ENCODE measurements at places on chromosomes 1 and 21.

DNA sequence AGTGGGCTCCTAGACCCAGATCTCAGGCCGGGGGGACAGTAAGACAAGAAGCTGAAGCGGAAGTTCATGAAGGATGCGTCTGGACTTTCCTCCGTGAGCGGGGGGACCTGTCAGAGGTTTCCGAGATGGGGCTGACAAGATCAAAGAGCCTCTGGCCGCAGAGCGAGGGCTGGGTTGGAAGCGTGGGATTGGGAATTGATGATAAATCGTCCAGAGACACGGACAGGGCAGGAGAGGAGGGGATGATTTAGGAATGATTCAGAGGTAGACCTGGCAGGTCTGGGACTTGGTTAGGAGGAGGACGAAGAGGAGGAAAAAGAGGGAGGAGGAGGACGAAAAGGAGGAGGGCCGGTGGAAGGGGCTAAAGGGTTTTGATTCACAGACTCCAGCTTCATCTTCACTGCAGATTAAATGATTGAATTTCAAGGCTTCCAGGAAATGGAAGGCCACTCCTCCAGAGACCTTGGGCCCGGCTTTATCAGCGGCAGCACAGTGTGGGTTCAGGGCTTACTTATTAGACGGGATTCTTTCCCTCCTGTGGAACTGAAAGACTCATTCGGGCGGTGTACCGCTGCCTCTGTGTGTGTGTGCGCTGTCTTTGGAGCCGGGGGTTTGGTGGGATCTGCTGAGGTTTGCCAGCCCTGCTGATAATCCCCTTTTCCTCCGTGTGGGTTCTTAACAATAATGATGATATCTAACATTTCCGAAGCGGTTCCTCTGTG is 85.7 kb upstream of the SLC45A1 start:
- DNase-seq = no peak

- DNase-seq = no peak
These were observed 11.0 kb downstream of the RIT1 start for GRCh38 chr1:155900161-155900560.

- no peak for DNase-seq
These were observed 37.6 kb downstream of the PRKCZ start for GRCh38 chr1:2087766-2088165.

DNA sequence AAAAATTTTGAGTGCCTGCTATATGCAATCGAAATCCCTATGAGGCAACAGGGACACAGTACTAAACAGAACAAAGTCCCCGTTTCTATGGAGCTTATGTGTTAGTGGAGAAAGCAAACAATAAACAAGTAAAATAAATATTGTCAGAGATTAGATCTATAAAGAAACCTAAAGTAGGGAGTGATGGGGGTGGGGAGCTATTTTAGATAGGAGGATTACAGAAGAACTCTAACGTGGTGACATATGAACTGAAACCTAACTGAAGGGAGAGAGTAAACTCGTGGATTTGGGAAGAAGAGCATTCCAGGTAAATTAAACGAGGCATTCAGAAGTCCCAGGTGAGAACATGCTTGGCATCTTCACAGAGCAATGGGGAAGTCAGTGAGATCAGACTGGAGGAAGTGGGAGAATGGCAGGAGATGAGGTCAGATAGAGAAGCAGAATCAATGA is 154.5 kb downstream of the DENND1B start:
- DNase-seq = no peak

GRCh38 chr1:52904927-52905698 is 16.4 kb downstream of the ECHDC2 start:
- DNase-seq = no peak

DNA sequence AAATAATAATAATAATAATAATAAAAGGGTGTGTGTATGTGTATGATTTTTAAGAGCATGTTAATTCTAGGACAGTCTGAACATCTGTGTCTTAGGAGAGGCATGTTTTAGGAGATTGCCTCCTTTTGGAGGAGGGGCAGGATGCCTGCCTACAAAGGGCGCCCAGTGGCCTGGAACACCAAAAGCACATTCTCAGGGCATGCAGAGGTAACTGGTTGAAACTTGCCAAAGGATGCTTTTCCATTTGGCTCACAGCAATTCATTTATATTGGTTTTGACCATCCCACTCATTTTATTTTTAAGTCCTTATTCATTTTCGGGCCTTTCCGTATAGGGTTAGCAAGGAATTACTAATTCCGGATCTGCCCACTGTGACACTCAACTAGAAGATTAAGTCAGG is 21.1 kb upstream of the LAMC2 start:
- DNase-seq = no peak

GRCh38 chr1:910881-911721 is 12.6 kb upstream of the SAMD11 start:
- DNase-seq = peak; percentile 71

DNA sequence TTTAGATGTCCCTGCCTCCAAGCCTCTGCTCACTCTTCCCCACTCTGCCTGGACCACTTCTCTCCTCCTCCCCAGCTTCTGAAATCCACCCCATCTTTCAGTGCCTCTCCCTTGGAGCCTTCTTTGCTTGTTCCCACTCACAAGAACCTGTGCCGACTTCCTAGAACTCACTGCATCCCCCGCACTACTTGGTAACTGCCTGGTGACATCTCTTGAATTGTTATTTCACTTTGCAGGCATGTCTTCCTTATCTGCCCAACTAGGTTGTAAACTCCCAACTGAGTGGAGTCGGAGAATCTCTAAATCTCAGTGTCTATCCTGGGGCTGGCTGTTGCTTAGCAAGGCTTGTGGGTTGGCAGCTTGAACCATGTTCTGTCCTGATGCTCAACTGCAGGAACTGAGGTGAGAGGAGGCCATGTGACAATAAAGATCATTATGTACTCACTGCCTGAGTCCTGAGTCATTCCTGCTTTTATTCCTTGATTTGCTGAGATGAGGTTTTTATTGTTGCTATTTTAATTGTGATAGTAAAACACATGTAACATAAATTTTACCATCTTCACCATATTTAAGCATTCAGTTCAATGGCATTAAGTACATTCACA is 3.9 kb downstream of the KPRP start:
- DNase-seq = no peak

DNA sequence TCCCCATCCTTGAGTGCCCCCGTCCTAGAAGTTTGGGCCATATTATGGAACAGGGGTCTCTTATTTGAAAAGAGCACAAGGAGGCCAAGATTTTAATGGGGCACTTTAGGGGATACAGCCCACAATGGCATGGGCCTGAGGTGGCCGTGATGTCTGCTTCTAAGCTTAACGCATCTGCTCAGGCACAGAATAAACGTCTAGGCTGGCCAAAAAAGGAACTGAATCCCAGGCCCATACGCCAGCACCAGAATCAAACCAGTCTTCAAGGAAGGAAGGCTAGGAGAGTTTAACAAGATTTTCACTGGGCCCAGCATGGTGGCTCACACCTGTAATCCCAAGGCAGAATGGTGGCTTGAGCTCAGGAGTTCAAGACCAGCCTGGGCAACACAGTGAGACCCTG is 9.2 kb upstream of the SARS1 start:
- no peak for DNase-seq

DNA sequence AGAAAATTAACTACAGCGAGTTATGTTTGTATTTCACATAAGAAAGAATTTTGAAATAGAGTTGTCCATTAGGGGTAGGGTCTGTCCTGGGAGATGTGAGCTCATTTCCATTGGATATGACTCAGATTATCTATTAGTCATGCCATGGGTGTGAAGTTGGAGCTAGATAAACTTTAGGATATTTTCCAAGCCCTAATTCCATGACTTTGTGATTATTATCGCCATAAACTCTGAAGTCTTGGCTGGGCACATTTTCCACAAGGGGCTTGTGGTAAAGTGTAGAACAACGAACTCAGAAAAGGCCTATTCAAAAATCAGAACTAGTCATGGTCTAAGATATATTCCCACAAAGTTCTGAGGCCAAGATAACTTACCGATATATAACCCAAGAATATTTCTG is 396.6 kb downstream of the DPYD start:
- no peak for DNase-seq

DNA sequence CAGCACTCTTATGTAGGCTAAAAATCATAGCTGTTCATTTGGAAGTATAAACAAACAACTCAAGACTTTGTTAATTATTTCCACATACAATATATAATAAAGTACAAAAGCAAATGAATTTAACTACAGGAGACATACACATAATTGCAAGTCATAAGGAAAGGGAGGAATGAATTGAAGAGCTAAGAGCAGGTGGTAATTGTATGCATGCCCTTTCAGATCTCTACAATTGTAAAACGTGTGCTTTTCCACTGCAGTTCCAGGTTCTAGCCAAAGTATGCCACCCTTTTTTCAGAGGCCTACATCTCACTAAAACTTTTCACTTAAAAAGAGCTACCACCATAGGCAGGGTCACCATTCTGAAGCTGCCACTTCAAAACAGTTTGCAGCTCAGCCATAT is 42.8 kb upstream of the HP1BP3 start:
- DNase-seq = no peak
